SK-N-SH (cell line): ENCODE measurements at places on chromosomes 6 and 20.

DNA sequence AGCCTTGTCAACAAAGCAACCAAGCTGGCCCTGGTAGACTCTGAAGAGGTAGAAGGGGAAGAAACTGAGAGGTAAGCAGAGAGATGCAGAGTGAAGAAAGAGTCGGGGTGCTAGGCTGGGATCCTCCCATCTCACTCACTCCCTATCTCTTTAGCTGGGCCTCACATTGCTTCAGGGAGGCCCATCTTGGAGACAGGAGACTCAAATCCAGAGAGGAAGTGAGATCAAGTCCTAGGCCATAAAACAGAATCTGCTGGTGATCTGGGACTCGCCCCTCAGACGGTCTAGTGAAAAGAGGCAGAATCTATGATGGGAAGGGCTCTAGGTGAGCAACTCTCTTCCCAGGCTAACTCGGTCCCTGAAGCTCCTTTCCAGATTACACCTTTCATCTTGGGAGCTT, 659 bp upstream of the GUCA1B start:
- DNase-seq, result no peak

GRCh38 chr6:125953502-125953875, 3.1 kb upstream of the HINT3 start:
- no peak for DNase-seq

- DNase-seq, result no peak
Observed at GRCh38 chr6:25384967-25385366, 105.8 kb downstream of the CARMIL1 start.

GRCh38 chr6:146191166-146191565, 162.3 kb downstream of the GRM1 start:
- DNase-seq, result no peak

GRCh38 chr6:25868436-25869183, 5.4 kb downstream of the SLC17A3 start:
- DNase-seq, result no peak

GRCh38 chr20:37377346-37378081, 31.6 kb downstream of the SRC start:
- peak; percentile 15 for DNase-seq

DNA sequence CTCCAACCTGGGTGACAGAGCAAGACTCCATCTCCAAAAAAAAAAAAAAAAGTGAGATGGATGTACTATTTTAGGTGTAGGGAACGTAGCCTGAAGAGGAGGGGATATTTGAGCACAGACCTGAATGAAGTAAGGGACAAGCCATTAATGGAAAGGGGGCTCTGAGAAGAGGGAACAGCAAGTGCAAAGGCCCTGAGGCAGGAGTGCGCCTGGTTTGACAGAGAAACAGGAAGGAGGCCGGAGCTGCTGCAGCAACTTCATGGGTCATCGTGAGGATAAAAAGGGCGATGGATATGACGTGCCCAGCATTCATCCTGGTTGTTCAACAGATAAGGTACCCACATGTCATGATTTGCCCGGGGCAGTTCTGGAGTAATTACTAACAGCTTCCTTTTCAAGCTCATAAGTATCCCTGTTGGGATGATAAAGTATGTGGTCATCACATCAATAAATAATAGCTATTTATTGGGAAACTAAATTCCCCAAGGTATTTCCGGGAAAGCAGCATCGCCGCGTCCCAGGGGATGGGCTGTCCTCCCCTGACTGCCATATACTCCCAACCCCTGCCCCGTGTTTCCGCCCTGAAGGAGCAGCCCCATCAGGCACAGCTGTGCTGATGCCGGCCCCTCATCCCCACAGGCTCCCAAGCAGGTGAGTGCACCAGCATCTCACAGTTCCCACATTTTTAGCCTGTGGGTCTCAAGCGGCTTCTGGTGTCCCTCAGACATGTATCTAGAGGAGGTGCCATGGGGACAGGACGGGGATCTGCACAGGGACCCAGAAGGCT, 43.4 kb downstream of the DLGAP4 start:
- DNase-seq, result peak; percentile 72

DNA sequence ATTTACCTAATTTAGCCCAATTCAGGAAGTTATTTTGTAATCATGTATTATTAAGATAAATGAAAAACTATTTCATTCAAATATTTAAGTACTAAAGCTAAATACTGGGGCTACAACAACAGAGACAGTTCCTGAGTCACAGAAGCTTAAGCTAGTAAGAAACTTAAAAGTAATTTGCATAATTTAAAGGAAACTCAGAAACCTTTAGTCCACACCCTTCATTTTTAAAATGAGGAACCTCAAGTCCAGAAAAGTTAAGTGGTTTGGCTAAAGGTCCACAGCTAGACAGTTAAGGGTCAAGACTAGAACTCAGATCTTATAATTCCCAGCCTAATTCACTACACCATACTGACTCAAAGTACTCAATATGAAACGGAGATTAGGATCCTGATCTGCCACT, 7.2 kb downstream of the LMBRD1 start:
- DNase-seq, result no peak

DNA sequence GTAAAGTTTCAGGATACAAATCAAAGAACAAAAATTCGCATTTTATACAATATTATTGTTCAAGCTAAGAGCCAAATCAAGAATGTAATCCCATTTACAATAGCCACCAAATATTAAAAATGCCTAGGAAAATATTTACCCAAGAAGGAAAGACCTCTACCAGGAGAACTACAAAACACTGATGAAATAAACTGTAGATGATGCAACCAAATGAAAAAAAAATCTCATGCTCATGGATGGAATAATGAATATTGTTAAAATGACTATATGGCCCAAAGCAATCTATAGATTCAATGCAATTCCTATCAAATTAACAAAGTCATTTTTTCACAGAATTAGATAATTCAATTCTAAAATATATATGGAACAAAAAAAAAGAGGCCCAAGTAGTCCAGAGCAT, 708.8 kb upstream of the MAN1A1 start:
- no peak for DNase-seq

GRCh38 chr20:33474097-33474873, 15.6 kb upstream of the CBFA2T2 start:
- DNase-seq, result no peak

DNA sequence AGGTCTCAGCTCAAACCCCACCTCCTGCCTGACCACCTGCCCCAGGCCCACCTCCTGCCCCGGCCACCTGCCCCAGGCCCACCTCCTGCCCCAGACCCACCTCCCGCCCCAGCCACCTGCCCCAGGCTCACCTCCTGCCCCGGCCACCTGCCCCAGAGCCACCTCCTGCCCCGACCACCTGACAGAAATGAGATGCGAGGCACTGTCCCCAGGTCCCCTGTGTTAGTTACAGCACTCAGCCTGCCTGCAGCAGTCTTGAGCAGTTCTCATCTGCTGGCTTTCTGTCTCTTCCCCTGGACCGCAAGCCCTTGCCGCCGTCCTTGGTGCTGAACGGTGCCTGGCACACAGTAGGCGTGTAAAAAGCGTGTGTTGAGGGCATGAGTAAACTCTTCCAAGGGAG, 79.5 kb downstream of the CDH4 start:
- peak; percentile 32 for DNase-seq

DNA sequence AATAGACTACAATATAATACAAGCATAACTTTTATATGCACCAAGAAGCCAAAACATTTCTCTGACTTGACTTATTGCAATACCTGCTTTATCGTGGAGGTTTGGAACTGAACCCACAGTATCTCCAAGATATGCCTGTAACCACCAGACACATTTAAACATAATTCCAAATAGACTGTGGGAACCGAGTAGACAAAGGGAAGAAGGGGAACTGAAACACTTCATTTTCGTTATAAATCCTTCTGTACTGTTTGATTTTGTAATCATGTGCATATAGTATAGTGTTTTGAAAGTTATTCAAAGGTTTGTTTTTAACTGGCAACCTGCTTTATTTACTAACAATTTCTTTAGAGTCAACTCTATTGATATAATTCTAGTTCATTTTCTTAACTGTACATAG, 154.9 kb upstream of the BEND6 start:
- DNase-seq, result no peak

GRCh38 chr6:20211941-20212391, 303 bp downstream of the MBOAT1 start:
- no peak for DNase-seq

- no peak for DNase-seq
Observed at GRCh38 chr6:29990931-29991330, 48.6 kb downstream of the HLA-A start.

DNA sequence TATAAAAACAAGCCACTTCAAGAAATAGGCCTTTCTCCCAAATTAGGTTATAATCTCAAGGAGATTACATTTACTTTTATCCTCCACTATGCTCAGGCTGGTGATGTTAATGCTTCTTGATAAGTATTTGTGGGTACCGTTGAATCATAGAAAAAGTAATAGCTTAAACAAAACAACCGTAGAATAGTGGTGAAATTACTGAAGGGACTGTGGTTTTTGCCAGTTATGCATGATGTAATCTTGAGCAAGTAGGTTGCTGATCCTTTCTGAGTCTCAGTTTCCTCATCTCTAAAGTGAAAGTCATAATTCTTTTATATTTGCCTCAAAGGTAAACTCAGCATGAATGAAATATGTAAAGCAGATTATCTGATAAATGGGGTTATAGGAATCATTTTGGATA, 187.3 kb upstream of the JAG1 start:
- DNase-seq, result no peak

- no peak for DNase-seq
Observed at GRCh38 chr6:155221086-155221485, 42.7 kb upstream of the CLDN20 start.

DNA sequence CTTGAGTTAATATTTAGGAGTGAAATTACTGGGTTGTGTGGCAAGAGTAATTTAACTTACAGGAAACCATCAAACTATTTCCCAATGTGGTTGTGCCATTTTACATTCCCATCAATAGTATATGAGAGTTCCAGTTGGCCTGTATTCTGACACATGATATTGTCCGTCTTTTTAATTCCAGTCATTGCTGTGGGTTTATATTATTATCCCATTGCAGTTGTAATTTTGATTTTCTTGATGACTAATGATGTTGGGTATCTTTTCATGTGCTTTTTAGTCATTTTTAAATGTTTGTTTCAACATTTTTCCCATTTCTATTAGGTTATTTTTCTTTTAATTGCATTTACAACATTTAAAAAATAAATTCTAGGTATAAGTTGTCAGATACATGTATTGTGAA, 614.0 kb downstream of the UTRN start:
- DNase-seq, result no peak

GRCh38 chr6:37709932-37710555, 12.4 kb upstream of the MDGA1 start:
- DNase-seq, result no peak

DNA sequence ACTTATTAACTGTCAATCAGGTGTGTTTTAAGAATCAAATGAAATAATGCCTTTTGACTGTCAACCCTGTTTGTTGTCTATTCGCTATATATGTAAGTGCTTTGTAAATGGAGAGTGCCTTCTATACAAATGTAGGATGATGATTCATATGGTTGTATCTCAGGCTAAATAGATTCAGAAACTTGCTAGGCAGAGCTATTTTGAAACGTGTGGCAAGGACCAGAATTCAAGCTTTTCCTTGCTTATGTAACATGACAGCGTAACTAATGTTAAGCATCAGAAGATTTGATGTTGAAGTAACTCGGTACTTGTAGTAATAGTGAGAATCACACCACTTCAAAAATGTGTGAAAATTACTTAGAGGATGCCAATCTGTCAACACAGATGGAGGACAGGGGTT, 3.4 kb downstream of the OGFRL1 start:
- no peak for DNase-seq

GRCh38 chr6:75796723-75797122, 47.7 kb downstream of the MYO6 start:
- no peak for DNase-seq

DNA sequence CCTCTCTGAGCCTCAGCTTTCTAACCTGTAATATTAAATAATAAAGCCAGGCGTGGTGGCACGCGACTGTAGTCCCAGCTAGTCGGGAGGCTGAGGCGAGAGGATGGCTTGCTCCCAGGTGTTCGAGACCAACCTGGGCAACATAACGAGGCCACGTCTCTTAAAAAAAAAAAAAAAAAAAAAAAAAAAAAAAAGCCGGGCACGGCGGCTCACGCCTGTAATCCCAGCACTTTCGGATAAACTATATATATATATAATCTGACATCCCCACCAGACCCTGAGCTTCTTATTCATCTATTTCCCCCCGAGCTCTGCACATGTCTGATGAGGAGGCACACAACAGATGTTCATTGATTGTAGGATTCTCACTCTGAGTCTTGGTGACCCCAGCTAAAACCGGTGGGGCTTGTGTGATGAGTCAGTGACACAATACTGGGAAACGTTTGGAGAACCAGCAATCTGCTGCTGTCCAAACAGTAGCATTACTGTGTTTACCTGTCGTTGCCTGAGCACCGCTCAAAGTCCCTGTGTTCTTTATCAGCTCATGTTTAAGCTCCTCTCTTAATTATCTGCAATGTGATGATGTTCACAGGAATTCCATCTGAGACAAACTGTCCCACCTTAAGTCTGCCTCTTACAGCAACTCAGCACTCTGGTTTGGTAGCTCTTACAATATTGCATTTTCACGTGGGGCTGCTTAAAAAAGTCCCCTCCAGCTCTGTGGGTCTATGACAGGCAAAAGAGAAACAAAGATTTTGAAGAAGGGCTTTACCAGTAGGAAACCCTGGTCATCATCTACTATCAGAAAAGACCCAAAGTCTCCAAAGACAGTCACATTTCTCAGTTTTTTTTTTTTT, 1.0 kb upstream of the SPATA2 start:
- DNase-seq, result no peak

- peak; percentile 62 for DNase-seq
Observed at GRCh38 chr20:45823949-45824835, 2.9 kb downstream of the TNNC2 start.

GRCh38 chr20:56925831-56926170, 296.7 kb downstream of the TFAP2C start:
- no peak for DNase-seq

DNA sequence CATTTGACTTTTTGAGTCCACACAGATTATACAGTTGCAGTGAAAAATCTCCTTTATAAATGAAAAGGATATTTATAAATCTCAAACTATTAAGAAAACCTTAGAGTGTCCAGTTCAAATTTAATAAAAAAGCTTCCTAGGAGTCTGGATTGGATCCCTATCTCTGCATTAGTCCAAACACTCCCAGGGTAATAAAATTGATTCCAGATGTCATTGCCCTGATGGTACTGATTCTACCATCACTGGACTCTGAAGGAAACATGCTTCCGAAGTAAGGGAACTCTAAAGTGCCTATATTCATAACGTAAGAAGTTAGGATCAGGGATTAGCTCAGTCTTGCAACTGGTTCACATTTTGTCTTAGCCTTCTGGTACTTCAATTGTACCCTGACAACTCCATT, 1325.1 kb upstream of the MAP3K7 start:
- DNase-seq, result peak; percentile 26

- no peak for DNase-seq
Observed at GRCh38 chr6:167795321-167795811, 31.3 kb upstream of the AFDN start.

DNA sequence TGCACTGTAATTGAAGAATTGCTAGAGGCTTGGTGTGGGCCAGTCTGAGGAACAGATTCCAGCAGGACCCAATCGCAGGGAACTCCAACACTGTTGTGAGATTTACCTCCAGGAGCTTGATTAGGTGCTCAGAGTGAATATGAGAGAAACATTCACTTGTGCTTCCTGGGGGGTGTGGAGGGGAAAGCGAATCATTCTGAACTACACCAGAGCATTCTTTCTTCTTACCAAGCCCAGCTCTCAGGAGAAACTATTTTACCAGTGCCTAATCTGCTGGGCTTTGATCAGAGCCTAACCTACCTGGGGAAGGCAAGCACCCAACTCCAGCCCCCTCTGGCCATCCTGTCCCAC, 7.4 kb upstream of the SIRPB1 start:
- no peak for DNase-seq

- DNase-seq, result no peak
Observed at GRCh38 chr20:37789408-37789807, 95.6 kb downstream of the CTNNBL1 start.

GRCh38 chr20:1390581-1391403, 2.1 kb downstream of the FKBP1A start:
- no peak for DNase-seq
